NCI-H2029 treated with DMSO at 0.1 percent for 48 hours (cell line): ENCODE measurements at places on chromosomes 2 and 18.

DNA sequence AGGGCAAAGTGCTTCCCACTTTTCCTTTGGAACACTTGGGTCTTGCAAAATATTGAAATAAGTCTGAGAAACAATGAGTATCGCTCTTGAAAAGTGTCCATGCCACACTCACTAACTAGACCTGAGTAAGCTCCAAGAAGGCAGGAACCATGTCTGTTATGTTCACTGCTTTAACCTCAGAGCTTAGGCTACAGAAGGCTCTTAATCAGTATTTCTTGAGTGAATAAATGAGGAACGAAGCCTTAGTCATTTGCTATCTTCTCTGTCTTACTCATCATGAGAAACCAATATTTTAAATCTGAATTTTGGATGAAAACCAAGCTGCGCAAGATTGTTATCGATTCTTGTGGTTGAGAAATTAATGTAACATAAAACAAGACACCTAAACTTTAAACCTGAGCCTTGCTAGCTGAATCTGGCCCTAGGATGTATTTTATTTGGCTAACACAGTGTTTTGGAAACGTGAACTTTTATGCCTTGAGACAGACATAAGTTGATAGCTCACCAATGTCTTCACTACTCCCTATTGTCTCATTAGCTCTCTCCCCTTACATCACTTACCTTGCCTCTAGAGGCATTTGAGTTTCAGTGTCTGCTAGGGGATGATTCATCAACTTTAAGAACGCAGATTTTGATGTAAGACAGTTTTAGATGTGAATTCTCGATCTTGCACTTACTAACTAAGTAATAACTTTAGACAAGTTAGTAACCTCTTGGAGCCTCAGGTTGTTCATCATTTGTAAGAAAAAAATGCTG lies 392.8 kb upstream of the MEIS1 start:
- DNase-seq: no peak

- no peak for DNase-seq
These were observed 59.8 kb downstream of the MARCHF4 start for GRCh38 chr2:216312441-216312840.

DNA sequence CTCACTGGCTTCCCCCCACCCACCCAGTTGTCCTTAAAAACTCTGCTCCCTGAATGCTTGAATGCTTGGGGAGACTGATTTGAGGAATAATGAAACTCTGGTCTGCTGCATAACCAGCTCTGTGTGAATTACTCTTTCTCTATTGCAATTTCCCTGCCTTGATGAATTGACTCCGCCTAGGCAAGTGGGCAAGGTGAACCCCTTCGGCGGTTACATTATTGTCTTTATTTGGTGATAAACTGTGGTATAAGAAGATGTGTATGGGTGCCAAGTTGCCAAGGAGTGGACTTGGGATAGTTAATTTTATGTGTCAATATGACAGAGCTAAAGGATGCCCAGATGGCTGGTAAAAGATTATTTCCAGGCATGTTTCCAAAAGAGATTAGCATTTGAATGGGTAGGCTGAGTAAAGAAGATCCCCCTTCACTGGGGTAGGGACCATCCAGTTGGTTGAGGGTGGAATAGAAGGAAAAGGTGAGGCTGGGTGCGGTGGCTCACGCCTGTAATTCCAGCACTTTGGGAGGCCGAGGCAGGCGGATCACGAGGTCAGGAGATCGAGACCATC lies 98.5 kb upstream of the HAAO start:
- no peak for DNase-seq

DNA sequence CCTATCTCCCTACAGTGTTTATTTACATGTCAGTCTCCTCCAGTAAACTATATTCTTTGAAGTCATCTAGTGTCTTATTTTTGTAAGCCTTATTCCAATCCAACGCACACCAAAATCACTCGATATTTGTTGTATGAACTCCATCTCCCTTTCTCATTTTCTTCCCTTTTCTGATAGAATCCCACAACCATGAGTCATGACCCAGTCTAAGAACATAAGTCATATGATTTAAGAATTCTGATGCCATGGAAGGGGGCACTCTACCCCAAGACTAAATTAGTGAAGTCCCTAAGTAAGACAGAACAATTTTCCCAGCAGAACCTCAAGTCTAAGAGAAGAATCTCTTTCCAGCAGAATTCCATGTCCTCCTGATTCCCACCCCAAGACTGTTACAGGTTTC lies 5.4 kb downstream of the CHMP3 start:
- no peak for DNase-seq

- no peak for DNase-seq
These were observed 824.4 kb downstream of the EPHA4 start for GRCh38 chr2:220747736-220748135.

DNA sequence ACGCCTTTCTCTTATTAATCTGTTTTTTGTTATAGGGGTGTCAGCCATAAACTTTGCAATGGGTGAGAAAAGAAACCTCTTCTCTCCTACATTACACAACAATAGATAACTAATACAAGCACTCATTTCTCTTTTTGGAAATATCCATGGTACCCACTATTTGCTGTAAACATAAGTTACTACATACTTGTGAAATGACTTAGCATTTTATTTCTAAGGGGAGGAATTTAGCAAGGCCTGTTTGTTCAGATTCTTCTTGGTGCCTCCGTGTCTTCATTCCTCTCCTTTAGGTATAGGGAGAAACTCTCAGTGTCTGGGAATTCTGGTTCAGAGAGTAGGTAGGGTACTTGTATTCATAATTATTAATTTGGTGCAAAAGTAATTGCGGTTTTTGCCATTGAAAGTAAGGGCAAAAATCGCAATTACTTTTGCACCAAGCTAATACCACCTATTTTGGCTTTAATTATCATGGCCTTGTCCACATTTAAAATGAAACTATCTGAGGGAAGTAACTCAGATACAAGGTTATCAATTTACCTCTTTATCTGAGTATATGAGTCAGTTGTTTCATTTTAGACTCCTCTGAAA lies 134.8 kb downstream of the MREG start:
- no peak for DNase-seq

DNA sequence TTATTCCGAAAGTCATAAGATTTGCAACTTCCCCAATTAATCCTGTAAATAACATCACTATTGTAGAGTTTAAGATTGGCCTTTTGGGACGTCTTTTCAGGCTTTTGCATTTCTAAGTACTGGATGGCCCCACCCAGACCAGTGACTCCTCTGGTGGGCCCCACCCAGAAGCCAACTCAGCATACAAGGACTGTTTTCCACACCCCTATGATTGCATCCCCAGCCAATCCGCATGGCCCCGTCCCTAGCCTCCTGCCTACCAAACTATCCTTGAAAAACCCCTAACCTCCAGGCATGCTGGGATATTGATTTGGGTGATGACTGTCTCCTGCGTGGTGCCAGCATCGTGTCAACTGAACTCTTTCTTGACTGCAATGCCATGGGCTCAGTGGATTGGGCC lies 24.5 kb upstream of the TGIF1 start:
- no peak for DNase-seq

DNA sequence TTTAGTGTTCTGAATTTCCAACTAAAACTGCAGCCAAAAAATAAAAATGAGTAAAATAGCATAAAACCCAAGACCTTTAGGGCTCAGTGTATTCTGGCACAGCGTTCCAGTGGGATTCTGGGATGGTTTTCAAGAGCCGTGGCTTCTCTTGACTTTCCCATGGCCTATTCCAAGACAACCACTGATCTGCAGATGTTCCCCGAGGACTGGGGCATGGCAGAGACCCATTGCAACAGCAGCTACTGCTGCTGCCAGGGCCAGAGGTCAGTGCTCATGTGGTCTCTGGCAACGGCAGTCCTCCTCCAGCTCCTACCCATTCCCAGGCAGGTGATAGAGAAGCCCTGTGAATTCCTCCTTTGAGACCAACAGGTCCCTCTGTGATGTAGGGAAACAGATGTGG lies 26.8 kb downstream of the TNP1 start:
- DNase-seq: no peak

DNA sequence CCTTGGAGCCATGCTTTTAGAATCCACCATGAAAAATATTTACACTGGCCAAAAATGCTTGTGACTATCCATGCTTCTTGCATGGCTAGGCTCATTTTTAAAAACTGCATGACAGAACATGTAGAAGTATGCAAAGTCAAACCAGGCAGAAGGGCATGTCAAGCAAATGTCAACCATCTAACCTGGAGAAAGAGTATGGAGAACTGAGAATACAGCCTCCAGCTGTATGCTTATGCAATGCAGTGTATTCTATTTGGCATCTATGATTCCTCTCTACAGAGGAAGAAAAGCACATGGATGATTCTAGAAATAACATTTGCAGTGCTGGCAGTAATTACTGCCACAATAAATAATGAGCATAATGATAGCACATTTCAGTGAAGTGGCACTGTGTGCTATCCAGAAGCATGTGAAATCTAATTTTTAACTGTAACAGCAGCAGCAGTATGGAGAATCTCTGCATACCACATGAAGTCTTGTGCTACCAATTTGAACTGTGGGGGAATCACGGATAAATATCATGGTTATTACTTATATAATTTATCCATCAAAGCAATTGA lies 87.3 kb upstream of the CCDC141 start:
- no peak for DNase-seq

- no peak for DNase-seq
These were observed 38.4 kb downstream of the SLC9A2 start for GRCh38 chr2:102657770-102658169.

GRCh38 chr2:109256921-109257320 lies 127.9 kb downstream of the SH3RF3 start:
- DNase-seq: no peak

DNA sequence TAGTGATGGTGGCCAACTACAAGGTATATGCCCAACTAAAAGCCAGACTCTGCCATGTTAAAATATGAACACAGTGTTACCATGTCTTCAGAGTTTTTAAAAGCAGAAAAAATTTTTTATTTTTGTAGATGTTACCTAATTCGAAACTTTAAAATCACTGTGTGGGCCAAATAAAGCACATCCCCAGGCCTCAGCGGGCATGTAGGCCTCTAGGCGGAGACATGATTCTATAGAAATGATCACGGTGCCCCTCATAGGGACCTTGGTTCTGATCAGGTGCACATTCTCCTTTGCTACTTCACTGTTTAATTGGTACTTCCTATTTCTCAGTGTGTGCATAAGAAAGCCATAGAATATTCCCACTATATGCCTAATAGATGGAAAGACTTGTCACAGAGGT lies 349.2 kb downstream of the XIRP2 start:
- no peak for DNase-seq

GRCh38 chr18:46061387-46061786 lies 10.7 kb downstream of the PSTPIP2 start:
- no peak for DNase-seq

- DNase-seq: no peak
These were observed 47.9 kb downstream of the SLC14A1 start for GRCh38 chr18:45771587-45772480.

DNA sequence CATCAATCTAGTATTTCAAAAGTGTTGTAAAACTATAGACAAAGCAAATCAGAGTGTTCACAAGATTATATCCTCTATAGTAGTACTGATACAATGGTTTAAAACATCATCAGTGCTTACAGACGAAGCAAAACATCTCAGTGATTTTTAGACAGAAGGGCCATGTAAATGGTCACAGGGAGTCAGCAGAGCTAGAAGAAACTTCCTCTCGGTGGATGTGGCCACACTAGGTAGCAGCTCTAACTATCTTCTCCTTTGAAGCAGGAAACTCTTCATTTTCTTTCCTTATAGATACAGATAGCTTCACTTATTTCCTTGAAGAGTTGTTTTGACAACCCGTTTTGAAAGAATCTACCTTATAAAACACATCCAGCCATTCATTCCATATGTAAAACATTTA lies 80.4 kb upstream of the CD226 start:
- no peak for DNase-seq

- DNase-seq: no peak
These were observed 293.2 kb upstream of the LYPD1 start for GRCh38 chr2:132963161-132963560.

GRCh38 chr2:226962176-226962773 lies 126.4 kb downstream of the RHBDD1 start:
- DNase-seq: no peak

DNA sequence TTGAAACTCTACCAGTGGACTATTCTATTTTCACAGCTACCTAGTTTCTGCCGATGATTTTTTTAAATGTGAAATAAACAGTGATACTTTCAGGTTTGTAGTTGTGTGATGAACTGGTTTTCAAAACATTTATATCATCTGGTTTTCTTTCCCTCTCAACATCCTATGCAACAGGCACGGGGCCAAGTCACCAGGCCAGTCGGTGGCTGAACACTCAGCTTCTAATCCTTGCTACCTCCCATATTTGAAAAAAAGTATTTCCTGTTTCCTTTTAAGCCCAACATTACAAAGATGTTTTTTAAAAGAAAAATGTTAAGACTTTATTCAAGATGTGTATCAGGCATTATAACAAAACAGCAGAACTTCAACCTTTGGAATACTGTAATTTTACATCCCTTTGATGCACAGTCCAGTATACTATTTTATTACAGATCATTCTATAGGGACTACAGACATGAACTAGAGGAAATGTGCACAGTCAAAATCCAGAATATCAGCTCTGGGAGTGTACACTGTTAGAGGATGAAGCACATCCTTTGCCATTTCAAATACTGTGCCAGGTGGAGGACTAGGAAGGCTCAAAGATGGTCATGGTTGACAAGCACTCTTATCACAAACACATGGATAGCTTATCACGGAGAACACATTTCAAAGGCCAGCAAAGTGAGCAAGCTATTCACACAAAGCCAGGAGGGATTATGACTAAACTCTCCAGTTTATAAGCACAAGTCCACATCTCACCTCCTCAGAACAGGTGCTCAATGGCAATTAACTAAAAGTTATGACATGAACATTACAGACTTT lies 14.6 kb downstream of the MRPL35 start:
- DNase-seq: peak; percentile 47

GRCh38 chr2:74174909-74175308 lies 3.8 kb downstream of the MOB1A start:
- DNase-seq: no peak
